ENCODE measurements at places on chromosomes 5 and 9.

- no peak for DNase-seq
Observed at GRCh38 chr5:143340891-143341685, 62.4 kb downstream of the NR3C1 start.

GRCh38 chr5:149452665-149453617 is 73.8 kb upstream of the IL17B start:
- no peak for DNase-seq

DNA sequence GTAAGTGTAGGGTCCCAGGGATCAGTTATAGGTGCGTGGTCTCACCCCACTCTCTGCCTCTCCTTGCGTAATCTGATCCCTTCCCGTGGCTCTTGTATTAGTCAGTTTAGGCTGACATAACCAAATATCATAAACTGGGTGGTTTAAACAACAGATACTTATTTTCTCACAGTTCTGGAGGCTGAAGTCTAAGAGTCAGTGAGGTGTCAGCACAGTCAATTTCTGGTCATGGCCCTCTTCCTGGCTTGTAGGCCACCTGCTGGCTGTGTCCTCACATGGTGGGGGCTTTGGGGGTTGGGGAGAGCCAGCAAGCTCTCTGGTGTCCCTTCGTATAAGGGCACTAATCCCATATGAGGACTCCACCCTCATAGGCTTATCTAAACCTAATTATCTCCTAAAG is 32.3 kb downstream of the CARTPT start:
- no peak for DNase-seq

DNA sequence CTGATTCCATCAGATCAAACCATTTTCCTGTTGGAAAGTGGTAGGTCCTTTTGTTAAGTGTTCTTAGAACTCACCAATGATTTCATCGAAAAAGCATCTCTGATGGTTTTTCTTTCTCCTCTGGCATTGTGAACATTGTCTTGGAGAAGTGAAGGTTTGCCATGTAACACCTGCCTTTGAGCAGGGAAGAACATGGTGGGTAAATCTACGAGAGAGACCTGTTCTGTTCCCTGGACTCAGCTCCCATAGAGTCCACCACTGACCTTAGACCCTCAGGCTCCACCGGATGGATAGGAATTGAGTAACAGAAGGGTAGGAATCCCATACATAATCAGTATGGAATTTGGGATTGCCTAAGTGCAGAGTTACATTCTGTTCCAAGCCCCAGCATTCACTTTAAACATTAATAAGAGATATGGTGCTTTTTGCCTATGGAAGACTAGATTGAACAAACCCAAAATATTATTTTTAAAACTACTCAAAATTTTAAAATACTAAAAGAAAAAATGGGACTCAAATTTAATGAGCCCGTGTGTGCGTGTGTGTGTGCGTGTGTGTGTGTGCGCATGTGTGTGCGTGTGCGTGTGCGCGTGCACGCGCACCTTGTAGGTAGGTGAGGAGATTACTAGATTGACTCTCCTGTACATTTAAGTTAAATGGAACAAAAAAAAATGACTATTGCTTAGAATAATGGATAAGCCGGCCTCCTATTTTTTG is 92.0 kb downstream of the C9orf152 start:
- no peak for DNase-seq

GRCh38 chr5:135916638-135917263 is 21.1 kb upstream of the IL9 start:
- DNase-seq = peak; percentile 2

GRCh38 chr9:94804316-94804715 is 77.8 kb downstream of the AOPEP start:
- DNase-seq = no peak

GRCh38 chr5:53323511-53323910 is 156.9 kb upstream of the FST start:
- DNase-seq = no peak

- no peak for DNase-seq
Observed at GRCh38 chr5:129770024-129770820, 22.3 kb downstream of the MINAR2 start.
